ENCODE measurements at places on chromosomes 1 and 21.

DNA sequence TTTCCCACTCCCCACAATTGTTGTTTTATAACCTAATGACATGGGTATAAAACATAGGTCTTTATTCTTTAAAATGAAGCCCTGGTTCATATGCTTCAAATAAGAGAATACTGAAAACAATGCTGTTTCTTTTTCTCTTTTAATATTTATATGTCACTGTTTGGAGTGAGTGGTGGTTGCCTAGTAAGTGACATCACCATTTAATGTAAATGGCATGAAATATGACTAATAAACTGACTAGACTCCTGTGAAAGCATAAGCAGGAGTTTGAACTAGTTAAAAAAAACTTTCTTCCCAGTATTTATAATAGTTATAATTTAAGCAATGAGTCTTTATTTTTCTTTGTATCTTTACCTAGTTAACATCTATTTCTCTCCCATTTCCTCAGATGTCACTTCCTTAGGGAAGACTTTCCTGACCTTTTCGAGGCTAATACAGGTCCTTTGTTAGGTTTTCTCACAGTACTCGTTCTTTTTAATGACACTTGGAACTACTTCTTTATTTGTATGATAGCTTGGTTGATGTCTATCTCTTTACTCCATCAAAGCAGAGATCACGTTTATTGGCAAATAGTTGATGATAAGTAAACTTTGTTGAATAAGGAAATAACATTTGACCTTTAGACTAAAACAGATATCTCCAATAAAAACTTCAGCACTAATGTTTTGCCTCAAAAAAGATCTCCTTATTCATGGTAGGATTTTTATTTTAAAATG, 105.4 kb upstream of the PDC start:
- DNase-seq, result no peak

- no peak for DNase-seq
These were observed 79.5 kb downstream of the SDCCAG8 start for GRCh38 chr1:243335292-243335691.

- DNase-seq, result no peak
These were observed 10.9 kb downstream of the IGSF21 start for GRCh38 chr1:18118491-18118890.

GRCh38 chr1:35361638-35362037, 93.1 kb downstream of the ZMYM4 start:
- DNase-seq, result no peak

DNA sequence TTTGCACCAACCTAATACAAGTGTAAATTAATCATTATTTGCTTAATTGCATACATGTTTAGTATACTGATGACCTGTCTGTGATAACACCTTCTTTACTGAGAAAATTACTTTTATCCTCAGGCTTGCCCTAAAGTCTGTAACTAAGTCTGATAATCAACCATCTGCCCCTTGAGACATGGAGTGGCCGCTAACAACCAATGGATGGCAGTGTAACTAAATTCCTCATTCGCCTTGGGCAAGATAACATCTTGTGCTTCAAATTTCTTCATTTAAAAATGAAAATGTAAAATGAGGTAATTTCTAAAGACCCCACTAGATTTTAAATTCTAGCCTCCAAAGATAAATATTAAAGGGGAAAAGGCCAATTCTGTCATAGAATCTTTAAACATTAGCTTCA, 85.1 kb downstream of the ENAH start:
- no peak for DNase-seq

DNA sequence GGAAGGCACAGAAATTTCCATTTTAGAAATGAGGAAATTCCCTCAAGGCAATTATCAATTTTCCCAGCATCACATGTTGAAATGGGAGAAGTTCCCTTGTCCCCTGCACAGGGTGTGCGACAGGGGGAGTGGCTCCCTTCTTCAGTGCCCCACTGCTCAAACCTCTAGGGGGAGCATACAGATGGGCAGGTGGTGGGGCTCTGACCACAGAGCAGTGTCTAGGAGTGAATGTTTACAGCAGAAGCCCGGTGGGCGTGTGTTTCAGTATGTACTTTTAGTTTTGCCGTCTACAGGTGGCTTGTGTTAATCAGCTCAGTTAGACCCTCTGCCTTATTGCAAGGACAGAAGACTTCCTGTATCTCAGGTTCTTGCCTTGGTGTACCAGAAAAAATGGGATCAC, 493.7 kb upstream of the PLXNA2 start:
- DNase-seq, result peak; percentile 21

GRCh38 chr1:65958561-65959350, 166.1 kb downstream of the PDE4B start:
- DNase-seq, result peak; percentile 16
